CD8-positive, alpha-beta memory T cell (primary cell): ENCODE measurements at places on chromosomes 7 and 10. TPM values are rescaled to one million over a fixed set of nuclear protein-coding genes. Genes with fewer than 3 reads are reported as not detected.

GRCh38 chr7:27235387-27236311, 7.0 kb upstream of the EVX1 start:
- DNase-seq = no peak

DNA sequence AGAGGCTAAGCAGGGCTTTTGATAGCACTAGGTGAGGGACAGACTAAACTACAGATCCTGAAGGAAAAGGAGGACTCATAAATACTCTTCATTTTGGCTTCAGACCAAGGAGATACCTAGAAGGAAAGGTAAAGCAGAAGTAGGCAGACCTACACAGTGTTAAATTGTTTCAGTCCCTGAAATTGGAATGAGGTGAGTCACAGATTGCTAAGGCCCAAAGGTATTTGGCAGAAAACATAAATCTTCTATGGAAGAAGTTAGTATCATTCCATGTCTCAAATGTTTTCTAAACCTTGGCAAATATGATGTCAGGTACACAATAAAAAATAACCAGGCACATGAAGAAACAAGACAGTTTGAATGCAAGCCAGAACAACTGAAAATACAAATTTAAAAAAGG, 30.0 kb downstream of the MTERF1 start:
- DNase-seq = no peak

GRCh38 chr10:89055159-89055558, 64.6 kb downstream of the FAS start:
- DNase-seq = no peak

DNA sequence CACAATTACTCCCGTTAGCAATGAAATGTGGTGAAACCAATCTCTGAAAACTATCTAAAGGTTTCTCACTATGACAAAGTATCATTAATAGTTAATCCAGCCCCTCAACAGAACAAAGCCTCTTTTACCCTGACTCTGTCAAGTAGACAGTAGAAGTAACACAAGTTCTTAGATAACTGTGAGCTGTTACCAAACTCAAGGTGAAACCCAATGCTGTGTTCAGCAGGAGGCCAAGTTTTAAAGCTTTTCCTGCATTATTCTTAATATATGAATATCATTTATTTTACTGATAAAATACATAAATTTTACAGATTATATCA, 109.1 kb downstream of the SRPK2 start:
- no peak for DNase-seq

- no peak for DNase-seq
Measured at GRCh38 chr7:82932516-82932915, 230.2 kb downstream of the PCLO start.

GRCh38 chr7:71145906-71146901, 14.3 kb downstream of the GALNT17 start:
- no peak for DNase-seq

- DNase-seq = no peak
Measured at GRCh38 chr10:44339218-44339617, 45.7 kb downstream of the CXCL12 start.

Gene CYP26C1
- not detected for total RNA-seq

Gene ZNF853
- 4.5 TPM for total RNA-seq

Gene C10orf90
- total RNA-seq = not detected

Gene SLC13A4
- total RNA-seq = not detected
